ENCODE measurements at places on chromosomes 2 and 18. TPM values are rescaled to one million over a fixed set of nuclear protein-coding genes. Genes with fewer than 3 reads are reported as not detected.

Gene SERPINB10
- total RNA-seq = not detected

Gene EPB41L3
- 12.8 TPM for total RNA-seq

Gene IL36RN
- total RNA-seq = not detected

DNA sequence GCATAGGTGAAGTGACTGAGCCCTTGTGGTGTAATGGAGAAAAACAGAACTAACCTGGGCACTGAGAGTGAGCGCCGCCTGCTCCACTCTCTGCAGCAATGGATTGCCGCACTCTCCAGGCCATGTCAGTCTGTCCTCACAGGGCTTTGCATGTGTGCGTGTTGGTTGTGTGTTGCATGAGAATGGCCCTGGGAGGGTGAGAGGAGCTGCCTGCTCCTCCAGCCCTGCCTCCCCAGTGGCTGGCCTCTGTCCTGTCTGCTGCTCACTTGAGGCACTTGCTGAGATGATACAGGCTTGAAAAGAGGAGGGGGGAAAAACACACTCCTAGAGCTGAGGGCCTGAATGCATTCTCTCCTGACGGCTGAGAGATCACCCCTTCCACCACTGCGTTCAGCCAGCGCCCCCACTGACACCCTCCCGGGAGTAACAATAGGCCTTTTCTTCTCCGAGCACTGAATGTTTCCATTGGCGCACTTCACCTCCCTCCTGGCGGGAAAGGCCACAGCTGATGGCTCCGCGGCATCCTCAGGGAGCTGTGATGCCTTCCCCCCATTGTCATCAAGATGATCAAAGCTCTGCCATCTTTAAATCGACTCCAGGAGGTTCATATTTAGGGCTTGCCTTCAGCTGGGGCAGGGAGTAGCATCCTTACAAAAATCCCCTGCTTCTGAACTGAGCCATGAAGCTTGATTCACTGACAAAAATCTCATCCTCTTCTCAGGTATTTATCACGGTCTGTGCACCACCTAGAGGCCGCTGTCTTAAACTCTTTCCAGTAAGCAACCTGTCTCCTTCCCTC lies 49.9 kb upstream of the DAPL1 start:
- no peak overlapping the region for H3K27ac ChIP-seq
- no peak overlapping the region for H3K4me3 ChIP-seq
- DNase-seq = peak; percentile 56
- H3K27me3 ChIP-seq = no peaks in the 10 kb centered on the region
- H3K4me1 ChIP-seq = peaks cover 60% of the 10 kb centered on the region

DNA sequence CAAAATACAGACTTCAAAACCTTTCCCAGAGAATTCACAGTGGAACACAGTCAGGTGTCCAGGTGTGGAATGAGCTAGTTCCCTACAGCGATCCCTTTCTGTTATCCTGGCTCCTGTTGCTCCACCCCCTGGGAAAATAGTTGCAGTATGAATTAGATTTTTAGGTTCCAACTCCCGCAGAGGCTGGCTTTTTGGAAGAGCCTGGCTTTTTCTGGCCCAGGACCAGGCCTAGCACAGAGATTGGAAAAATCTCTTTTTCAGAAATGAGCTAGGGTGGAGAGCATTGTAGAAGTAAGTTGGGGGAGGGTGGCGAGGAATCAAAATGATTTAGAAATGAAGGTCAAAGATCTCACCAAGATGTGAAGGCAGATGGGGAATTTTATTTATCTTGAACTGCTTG lies 27.1 kb downstream of the COL5A2 start:
- peak overlapping the region; percentile 54 for H3K27ac ChIP-seq
- no peak overlapping the region for H3K4me3 ChIP-seq
- DNase-seq = no peak
- H3K36me3 ChIP-seq = no peaks in the 10 kb centered on the region

DNA sequence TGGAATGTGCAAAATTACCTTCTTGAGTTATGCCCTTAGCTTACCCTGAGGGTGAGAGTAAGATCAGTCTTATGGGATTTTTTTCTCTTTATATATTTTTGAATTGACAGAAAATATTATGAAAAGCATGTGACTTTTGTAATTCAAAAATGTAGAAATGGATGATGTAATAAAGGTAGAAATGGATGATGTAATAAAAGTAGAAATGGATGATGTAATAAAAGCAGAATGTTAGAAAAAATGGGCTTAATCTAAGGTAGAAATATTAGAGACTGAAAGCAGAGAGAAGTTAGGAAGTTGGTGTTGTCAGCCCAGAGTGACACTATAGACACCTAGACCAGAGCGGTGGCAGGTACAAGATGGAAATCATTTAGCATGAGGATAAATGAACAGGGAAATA lies 107.1 kb upstream of the THSD7B start:
- H3K36me3 ChIP-seq = no peaks in the 10 kb centered on the region
- H3K4me1 ChIP-seq = peaks cover 7% of the 10 kb centered on the region
- H3K27ac ChIP-seq = no peak overlapping the region
- no peak for DNase-seq

Gene OTX1
- not detected for total RNA-seq

DNA sequence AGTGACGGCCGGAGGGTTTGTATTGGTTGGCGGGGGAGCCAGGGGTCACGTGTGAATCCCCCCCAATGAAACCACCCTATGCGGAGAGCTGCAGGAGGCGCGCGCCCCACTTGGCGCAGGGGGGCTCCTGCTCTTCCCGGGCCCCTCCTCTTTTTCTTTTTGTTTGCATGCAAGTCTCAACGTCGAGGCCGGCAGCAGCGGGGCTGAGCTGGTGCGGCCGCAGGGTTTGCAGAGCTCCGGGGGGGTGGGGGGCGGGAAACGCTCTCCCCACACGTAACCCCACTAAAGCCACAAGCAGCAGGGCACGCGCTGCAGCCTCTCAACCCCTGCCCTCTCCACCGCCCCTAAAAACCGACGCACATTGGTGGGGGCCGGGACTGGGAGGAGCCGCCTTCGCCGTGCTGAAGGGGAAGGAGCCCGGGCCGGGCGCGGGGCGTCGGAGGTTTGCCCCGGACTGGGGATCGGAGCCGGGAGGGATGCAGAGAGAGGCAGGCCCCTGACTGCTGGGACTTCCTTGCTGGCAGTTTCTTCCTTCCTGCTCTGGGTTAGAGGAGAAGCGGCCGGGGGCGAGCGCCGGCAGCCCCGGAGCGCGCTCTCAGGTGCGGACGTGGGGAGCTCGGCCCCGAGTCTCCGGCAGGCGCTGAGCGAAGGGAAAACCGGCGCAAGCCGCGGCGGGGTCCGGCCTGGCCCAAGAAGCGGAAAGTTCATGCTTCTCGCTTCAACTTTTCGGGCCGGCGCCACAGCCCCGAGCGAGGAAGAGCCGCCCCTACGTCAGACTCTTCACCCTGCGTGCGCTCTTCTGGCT lies 864 bp downstream of the LBH start:
- DNase-seq = peak; percentile 66
- peak overlapping the region; percentile 98 for H3K27ac ChIP-seq
- H3K36me3 ChIP-seq = peaks cover 29% of the 10 kb centered on the region
- H3K4me1 ChIP-seq = peaks cover 1% of the 10 kb centered on the region
- H3K4me3 ChIP-seq = peak overlapping the region; percentile 72

Gene PRKAG3
- total RNA-seq = not detected

Gene MBP
- total RNA-seq = 16.6 TPM

Gene SERPINB11
- total RNA-seq = not detected
